Cerebellum (tissue), 4 donors: ENCODE measurements at places on chromosomes 11 and 22. TPM values are rescaled to one million over a fixed set of nuclear protein-coding genes. Genes with fewer than 3 reads are reported as not detected.

DNA sequence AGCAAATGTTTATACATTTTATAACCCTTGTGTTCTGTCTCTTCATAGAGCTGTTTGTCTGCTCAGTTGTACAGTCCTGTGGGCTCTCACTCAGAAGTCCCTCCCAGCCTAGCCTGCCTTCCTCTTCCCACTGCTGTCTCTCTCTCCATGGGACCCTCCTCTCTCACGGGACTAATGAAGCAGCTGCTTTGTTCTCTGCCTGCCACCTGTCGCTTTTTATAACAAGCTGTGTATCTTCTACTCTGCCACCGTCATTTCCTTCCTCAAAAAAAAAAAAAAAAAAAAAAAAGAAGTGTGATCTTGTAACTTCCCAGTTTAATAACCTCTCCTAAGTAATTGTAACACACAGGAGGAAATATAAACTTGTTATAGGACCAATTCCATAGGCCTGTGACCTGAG is 92.2 kb upstream of the ALKBH3 start:
- DNase-seq: no peak

- DNase-seq: no peak
These were observed 64.4 kb downstream of the MYH9 start for GRCh38 chr22:36323182-36323854.

DNA sequence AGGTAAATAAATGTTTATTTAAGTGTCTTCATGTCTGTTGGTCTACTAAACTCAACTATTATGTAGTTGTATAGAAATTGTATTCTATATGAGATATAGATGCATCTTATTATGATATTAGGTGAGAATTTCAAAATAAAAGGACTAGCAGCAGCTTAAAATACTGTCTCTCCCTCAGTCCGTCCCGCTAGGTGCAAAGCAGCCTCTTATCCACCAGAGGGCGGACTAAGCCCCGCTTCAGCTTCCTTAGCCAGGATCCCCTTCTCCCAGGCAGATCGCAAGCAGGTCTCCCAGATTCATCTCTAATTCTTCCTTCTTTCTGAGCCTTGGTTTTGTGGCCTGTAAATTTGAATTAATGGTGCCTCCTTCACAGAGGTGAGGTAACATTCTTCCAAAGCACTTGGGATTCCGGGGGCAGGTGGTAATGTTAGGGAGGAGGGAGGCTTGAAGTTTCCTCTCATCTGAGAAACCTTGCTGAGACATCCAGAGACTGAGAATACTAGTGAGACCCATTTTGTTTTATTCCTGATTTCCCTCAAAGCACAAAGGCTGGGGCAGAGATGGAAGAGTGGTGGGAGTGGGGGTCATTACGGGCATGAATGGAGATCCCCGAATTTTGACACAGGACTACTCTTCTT is 13.5 kb upstream of the INSC start:
- peak; percentile 26 for DNase-seq

GRCh38 chr11:92457250-92457649 is 232.6 kb downstream of the FAT3 start:
- no peak for DNase-seq

- DNase-seq: peak; percentile 24
These were observed 689 bp downstream of the TAF10 start for GRCh38 chr11:6611092-6611962.

GRCh38 chr11:78168539-78169477 is 19.6 kb downstream of the KCTD21 start:
- DNase-seq: no peak

- DNase-seq: no peak
These were observed at the start of gene CASP5 for GRCh38 chr11:105023003-105023402. Gene CASP5, minus strand, starts transcription at chr11:105023168. Its CDS starts 32 bp downstream, at chr11:105023136.

- no peak for DNase-seq
These were observed 2.7 kb downstream of the UPB1 start for GRCh38 chr22:24497841-24498258.

DNA sequence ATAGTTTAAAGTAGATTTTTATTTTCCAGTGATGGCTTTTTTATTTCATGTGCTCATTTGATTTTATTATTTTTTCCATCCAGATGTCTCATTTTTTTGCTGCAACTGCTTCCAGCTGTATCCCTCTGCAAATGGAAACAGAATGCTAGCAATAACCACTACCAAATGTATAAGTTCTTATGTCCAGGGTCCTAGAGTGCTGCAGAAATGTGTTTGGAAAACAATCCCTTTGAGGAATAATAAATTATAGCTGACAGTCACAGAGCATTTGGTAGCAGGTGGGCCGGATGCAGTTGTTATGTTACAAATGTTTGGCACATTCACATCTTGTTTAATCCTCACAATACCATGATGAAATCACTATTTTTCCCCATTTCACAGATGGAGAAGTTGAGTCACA is 300.7 kb upstream of the PDGFD start:
- DNase-seq: no peak

- no peak for DNase-seq
These were observed 18.9 kb upstream of the PPP6R3 start for GRCh38 chr11:68441466-68442230.

GRCh38 chr11:1307163-1307870 is 2.1 kb downstream of the TOLLIP start:
- no peak for DNase-seq

DNA sequence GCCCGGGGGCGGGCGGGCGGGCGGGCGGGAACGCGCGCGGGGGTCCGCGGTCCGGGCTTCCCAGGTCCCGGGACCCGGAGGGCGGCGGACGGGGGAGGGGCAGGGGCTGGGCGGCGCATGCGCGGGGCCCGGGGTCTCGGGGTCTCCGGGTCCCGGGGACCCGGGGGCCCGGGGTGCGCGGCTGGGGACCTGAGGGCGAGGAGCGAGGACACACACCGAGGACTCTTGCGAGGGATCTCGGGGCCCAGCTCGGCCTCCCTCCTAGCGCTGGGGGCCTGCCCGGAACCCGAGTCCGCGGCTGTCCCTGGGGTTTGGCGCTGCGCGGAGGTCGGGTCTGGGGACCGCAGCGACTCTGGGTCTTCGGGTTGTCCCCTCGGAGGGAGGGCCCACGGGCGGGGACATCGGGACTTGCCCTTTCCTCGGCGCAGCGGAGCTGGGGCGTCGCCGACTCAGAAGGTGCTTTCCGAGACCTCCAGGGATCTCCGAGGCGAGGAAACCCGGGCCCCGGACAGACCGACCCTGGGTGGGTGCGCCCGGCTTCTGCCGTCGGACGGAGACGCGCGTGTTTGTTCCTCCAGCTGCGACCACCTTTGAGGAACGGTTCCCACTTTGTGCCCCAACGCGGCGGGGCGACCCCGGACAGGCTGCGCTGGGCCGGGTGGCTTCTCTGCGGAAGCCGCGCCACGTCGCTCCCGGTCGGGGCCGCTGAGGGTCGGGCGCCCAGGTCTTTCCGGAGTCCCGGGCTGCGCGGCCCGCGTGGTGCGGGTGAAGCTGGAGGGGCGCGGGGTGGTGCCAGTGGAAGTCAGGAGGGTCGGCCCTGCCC is 540 bp downstream of the PPARA start:
- DNase-seq: peak; percentile 49

DNA sequence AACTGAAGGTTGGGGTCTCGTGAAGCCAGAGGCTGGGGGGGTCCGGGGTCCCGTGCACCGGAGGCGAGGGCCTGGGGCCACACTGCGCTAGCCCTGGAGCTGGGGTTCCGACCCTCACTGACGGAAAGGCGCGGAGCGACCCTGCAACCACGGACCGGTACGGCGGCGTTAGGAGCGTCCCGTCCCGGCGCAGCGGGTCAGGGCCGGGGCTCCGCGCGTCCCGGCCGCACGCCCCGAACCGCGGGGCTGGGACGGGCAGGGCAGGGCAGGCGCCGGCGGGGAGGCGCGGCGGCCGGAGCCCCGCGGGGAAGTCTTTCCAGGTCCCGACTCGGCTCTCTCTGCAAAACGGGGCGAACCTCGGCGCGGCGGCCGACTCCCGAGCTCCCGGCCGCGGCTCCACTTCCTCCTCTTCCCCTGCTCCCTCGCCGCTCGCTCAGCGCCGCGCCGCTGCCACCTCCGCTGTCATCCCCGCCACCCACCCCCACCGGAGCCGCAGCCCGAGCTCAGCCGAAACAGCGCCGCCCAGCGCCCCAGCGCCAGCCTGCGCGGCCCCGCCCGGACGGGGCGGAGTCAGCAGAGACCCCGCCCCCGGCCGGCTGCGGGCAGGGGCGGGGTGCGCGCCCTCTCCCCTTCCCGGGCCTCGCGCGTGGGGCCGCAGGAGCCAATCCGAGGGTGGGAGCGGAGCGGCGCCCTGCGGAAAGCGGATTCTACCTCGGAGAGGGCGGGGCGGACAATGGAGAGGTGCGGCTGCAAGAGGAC is at the start of gene GDPD5:
GDPD5 (minus strand) TSS at position 509 of the 759 bp plus-strand sequence. CDS start 48,206 bp downstream, outside the sequence.
- DNase-seq: peak; percentile 96

DNA sequence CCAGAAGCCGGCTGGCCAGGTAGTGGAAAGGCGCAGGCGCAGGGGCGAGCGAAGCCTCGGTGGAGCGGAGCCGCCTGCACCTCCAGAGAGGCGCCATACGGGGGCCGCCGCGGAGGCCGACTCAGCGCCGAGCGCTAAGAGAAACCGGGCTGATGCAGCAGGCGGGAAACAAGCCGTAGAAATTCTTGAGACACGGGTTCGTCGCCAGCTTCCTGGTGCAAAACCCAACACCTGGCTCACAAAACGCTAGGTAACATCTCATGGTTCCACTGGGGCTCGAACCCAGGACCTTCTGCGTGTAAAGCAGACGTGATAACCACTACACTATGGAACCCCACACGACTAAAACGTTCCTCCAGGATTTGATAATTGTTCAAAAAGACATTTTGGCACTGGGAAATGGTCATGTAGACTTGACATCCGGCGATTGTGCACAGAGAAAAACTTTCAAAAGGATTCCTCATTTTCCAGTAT is 39.1 kb downstream of the OR4D9 start:
- peak; percentile 82 for DNase-seq

- DNase-seq: no peak
These were observed 22.1 kb downstream of the GGTLC2 start for GRCh38 chr22:22666307-22667091.

GRCh38 chr22:23023294-23023693 is 47.0 kb upstream of the GNAZ start:
- no peak for DNase-seq

GRCh38 chr11:11996321-11997048 is 11.9 kb downstream of the DKK3 start:
- DNase-seq: peak; percentile 86

DNA sequence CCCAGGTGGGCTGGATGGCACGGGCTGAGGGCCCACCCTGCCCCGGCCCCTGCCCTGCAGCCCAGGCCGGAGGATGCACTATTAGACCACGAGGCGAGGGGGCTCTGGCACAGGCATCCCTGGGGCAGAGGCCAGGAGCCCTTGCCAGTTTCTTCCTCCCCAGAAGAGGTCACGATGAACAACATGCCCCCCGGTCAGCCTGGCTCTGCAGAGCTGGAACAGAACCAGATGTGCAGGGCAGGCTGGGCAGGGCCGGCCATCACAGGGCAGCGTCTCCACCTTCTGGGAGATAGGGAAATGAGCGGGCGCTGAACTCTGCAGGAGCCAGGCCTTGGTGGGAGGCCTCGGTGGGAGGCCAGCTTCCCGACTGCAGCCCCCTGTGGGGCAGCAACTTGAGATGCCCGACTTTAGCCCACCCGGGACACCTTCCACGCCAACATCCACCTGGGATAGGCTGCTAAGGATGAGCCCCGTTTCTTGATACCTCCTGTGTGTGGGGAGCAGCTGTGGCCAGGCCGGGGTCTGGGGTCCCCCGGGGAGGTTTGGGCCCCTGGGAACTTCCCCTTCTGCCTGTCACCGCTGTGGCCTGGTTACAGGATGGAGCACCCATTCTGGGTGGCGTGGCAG is 21.8 kb upstream of the GNB1L start:
- DNase-seq: no peak

DNA sequence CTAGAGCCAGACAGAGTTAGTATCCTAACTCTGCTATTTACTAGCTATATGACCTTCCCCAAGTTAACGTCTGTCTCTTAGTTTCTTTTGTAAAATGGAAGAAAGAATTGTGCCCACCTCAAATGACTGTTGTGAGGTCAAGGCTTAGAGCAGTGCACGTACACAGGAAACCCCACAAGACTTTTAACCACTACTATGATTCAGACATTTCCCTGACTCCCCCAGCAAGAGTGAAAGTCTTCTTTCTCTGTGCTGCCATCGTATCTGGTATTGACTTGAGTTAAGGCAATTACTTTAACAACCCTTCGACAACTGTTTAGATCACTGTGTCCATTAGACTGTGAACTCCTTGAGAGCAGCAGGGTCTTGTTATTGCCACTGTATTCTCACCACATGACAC is 2.6 kb upstream of the OR52W1 start:
- no peak for DNase-seq

- no peak for DNase-seq
These were observed 369.7 kb downstream of the SHANK2 start for GRCh38 chr11:70882716-70883085.

DNA sequence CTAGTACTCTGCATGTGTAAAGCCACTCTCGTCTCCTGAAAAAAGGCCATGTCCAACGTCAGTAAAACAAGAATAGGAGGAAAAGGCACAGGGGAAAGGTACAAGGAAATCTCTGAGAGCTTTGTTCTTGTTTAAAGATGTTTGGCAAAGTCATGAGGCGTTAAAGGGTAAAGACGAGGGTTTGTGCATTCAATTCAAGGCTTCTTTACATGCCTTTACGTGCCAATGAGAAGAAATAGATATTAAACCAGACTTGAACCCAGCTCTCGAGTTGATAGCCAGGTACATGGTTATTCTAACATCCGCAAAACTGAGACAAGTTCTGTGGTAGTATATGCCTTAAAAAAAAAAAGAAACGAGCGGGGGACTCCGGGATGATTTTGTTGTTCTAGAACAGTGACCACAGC is 704 bp upstream of the CFL1 start:
- DNase-seq: no peak

- no peak for DNase-seq
These were observed 12.6 kb downstream of the MMP10 start for GRCh38 chr11:102767800-102768199.

DNA sequence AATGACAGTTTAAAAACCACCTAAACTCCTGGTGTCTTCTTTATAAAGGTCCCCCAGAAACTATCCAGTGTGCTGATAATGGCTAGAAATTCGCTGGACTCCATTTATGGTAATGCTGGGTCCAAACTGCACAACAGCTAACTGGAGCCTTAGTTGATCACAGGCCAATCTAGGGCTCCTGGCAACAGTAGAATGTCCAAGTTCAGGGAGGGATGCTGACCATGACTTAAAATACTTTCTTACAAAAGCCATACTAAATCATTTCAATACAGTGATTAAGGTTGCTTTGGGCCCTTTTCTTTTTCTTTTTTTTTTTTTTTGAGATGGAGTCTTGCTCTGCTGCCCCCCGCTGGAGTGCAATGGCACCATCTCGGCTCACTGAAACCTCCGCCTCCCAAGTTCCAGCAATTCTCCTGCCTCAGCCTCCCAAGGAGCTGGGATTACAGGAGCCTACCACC is 14.5 kb upstream of the GAB2 start:
- no peak for DNase-seq

- DNase-seq: no peak
These were observed 2.0 kb upstream of the CLDN5 start for GRCh38 chr22:19526076-19526701.

- DNase-seq: no peak
These were observed 1.4 kb downstream of the RAB36 start for GRCh38 chr22:23146478-23147205.

GAL3ST3 gene
- total RNA-seq: 8.1 TPM

OR52E4 gene
- total RNA-seq: not detected

LMO1 gene
- total RNA-seq: 4.8 TPM

MS4A6E gene
- not detected for total RNA-seq

TMEM86A gene
- 4.6 TPM for total RNA-seq

MRGPRE gene
- 0.27 TPM for total RNA-seq

RCE1 gene
- 18.1 TPM for total RNA-seq

LTBP3 gene
- total RNA-seq: 27.9 TPM

OR8G5 gene
- total RNA-seq: not detected

CAPN5 gene
- total RNA-seq: 9.3 TPM

PRRG4 gene
- total RNA-seq: 0.18 TPM

MRTFA gene
- total RNA-seq: 38.5 TPM

C11orf21 gene
- total RNA-seq: 0.27 TPM
